AG10803 (cell line): ENCODE measurements at places on chromosomes 1 and 21.

GRCh38 chr21:38965910-38966504 lies 160.3 kb downstream of the ETS2 start:
- no peak for DNase-seq

- DNase-seq, result peak; percentile 77
Observed at GRCh38 chr1:200139661-200140250, 112.2 kb downstream of the NR5A2 start.

DNA sequence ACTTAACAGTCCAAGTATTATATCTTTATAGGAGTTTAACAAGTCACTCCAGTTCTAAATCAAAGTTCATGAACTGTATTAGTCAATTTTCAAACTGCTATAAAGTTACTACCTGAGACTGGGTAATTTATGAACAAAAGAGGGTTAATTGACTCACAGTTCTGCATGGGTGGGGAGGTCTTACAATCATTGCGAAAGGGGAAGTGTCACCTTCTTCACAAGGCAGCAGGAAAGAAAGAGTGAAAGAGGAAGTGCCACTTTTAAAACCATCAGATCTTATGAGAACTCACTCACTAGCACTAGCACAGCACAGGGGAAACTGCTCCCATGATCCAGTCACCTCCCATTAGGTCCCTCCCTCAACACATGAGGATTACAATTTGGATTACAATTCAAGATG lies 70.0 kb downstream of the CLCA4 start:
- no peak for DNase-seq

DNA sequence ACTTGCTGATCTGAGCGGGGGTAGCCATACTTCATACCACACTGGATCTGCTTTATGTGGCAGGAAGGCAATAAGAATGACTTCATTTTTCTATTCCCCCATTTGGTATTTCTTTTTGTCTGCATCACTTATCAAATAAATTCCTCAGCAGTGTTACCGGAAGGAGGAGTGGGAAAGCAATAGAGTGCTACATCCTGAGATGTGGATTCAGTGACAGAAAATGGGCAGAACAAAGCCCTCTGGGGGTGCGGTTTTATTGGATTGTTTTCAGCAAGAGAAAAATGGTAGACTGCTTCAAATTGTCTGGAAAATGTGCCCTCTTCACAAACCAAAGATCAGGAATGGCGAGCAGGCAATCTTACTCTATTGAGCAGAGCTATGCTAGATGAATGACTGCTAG lies 751.9 kb upstream of the NEGR1 start:
- DNase-seq, result no peak

DNA sequence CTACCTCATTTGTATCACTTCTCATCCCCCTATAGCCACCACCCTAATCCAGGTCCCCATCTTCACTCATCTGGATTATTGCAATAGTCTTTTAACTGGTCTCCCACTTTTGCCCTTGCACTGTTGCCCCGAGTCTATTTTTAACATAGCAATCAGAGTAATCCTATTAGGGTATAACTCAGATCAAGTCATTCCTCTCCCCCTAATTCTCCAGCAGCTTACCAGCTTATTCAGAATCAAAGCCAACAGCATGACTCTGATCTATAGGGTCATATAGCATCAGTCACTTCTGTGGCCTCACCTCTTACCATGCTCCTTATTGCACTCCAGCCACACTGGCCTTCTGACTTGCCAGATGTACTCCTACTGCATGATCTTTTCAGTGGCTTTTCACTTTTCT lies 140.7 kb downstream of the PAPPA2 start:
- DNase-seq, result no peak

GRCh38 chr1:212621949-212622305 lies 13.4 kb downstream of the ATF3 start:
- no peak for DNase-seq

DNA sequence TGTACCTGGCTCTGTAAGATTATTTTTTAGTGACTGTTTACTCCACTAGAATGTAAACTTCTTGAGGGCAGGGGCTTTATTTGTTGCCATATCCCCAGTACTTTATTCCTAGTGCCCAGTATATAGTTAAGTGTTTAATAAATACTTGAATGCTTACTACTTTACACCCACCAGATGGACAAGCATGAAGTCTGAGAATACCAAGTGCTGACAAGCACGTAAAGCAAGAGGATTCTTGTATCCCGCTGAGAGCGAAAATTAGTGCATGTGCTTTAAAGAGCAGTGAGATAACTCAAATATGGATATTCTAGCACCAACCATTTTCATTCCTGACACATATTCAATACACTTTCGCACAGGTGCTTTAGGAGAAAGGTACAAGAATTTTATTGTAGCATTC lies 1.5 kb upstream of the SCCPDH start:
- no peak for DNase-seq

- DNase-seq, result no peak
Observed at GRCh38 chr21:45354970-45355369, 50.0 kb upstream of the COL18A1 start.

DNA sequence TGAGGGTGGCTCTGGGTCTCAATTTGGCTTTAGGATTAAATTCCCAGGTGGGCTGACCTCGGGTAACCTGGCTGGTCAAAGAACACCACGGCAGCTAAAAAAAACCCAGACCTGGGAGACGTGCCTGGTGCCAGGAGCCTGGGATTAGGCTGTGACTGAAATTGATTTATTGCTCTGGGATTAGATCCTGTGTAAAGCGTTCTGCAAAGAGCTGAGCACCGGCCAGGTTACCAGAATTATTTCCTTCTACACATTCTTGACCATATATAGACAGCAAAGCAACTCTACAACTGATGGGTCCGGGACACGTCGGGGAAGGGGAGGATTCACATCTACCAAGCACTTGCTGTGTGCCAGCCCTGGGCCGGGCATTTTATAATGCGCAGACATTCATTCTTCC lies 45.2 kb downstream of the TMCO4 start:
- no peak for DNase-seq

GRCh38 chr1:162284206-162284955 lies 92.3 kb downstream of the SPATA46 start:
- no peak for DNase-seq

DNA sequence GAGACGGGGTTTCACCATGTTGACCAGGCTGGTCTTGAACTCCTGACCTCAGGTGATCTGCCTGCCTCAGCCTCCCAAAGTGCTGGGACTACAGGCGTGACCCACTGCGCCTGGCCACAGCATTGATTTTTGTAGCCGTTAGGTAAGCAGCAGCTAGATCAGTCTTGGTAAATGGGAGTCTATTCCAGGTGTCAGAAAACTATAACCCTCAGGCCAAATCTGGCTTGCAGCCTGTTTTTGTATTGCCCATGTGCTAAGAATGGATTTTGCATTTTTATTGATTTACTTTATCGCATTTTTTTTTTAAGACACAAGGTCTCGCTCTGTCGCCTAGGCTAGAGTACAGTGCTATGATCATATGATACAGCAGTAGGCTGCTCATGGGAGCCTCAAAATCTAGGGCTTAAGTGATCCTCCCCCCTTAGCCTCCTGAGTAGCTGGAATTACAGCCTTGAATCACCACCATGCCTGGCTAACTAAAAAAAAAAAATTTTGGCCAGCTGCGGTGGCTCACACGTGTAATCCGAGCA lies 16.6 kb upstream of the SRSF10 start:
- DNase-seq, result no peak

- DNase-seq, result no peak
Observed at GRCh38 chr1:221503268-221503667, 238.6 kb downstream of the DUSP10 start.

DNA sequence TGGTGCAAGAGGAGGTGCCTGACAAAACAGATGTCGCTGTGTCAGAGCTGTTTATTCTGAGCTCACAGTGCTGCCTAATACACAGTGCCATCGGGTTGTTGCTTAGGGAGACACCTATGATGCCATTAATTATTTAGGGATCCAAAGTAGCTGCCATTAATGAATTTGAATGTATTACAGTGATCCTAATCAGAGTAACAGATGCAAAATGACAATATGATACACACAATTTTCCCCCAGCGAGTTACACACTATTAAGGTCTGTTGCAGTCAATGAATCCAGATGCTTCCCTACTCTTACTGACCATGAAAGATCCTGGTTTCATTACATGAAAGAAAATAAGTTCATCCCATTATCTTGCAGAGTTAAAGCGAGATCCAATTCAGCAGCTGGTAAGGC lies 91.3 kb downstream of the RWDD3 start:
- DNase-seq, result no peak

GRCh38 chr1:13583966-13584791 lies 547 bp downstream of the PDPN start:
- DNase-seq, result peak; percentile 82

- peak; percentile 25 for DNase-seq
Observed at GRCh38 chr1:202959276-202959620, 1.1 kb upstream of the ADIPOR1 start.

DNA sequence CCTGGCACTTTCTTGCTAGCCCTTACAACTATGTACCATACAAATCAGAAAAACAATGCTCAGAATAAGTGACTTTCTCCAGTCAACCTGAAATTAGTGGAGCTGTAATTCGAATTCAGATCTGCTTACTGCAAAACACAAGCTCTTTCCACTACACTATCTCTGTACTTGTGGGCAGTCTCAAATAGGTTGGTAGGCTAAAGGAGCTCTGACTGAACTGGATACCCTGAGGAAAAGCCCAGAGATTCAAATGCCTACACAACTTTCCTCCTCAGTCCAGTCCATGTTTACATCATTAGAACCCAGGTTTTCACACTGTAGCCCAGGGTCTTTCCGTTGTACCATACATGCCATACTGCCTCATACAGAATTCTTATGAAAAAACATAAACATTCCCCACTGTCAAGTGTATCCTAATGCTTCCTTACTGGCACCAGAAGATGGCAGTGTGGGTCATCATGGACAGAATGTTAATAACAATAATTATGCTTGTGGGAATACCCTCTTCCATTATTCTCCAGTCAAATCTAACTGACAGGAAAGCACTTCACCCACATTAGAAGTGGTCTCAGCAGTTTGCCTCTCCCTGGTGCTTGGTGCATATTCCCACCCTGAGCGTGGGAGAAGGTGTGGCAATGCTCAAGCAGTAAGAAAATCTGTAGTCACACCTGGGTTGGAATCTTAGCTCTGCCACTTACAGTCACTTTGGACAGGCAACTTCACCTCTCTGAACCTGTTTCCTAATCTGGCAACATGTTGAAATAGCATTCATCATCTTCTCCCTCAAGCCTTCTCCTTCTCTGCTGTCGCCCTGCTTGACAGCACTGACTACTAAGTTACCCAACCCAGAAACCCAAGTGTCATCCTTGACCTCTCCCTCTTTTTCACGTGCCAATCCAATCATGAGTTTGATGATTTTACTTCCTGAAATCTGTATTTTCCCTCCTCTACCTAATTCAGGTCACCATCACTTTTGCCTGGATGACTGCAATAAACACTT lies 14.4 kb upstream of the ZFYVE9 start:
- DNase-seq, result peak; percentile 69

DNA sequence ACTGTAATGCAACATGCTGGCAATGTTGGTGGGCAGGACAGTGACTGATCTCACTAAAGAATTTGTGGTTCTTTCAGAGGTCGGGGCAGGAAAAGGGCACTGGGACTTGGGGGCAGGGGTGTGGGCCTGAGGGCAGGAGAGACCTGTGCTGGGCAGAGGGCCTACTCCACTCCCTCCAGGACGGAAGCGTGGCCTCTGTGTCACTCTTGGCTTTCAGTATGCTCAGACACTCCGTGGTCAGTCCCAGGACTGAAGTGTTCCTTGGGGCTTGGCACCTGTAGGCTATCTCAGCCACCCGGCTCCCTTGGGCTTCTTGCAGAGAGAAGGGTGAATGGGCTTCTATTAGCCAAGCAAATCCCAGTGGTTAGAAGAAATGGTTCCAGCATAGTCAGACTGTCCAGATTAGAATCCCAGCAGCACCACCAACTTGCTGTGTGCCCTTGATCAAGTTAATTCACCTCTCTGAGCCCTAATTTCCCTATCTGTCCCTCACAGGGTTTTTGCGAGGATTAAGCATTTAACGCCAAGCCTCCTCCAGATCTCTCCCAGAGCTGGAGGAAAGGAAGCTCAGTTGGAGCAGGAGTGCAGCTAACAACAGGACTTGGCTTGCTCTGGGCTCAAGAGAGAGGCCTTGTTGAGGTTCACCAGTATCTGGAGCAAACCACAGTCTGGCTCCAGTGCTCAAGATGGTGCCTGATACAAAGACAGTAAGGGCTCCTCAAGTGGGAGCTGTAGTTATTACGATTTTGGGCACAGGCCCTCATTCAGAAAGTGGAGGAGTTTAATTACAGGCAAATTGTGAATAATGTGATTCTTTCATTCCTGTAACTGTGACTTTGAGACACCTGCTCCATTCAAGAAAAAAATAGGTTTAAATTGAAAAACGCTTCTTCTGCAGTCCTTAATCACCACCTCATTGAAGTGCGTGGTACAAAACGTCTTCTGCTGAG lies 57.7 kb upstream of the LRP8 start:
- peak; percentile 5 for DNase-seq

DNA sequence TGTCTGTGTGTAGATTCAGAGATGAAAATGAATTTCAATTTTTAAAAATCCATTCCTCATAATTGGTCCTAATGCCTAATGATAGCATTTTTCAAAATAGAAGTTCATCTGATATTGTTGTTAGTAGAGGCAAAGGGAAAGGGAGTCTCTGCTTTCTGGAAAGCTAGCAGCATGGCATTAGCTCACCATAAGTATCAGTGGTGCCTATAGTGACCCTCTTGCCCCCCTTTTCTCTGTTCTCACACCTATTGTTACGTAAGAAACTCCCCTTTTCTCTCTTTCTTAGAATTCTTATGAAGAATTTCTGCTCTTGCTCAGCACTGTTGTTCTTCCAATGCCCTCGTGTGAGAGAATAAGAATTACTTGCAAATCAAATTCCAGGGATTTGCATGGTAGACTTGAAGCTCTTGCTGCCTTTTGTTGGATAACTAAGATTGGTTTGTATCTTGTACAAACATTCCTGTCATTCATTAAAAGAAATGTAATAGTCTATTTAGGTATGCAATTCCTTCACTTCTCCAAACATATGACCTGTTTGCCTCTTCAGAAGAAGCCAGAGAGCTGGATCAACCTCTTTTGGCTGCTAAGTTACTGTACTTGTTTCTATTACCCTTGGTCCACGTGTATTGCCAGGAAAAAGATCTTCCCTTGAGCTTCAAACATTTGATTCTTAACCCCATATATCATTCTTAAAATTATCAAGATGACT lies 69.2 kb upstream of the MAGI3 start:
- DNase-seq, result peak; percentile 6
